ENCODE measurements at places on chromosomes 16 and 17. TPM values are rescaled to one million over a fixed set of nuclear protein-coding genes. Genes with fewer than 3 reads are reported as not detected.
A peak's percentile ranks its signal among the peaks of the same experiment; 100 is the strongest.

DNA sequence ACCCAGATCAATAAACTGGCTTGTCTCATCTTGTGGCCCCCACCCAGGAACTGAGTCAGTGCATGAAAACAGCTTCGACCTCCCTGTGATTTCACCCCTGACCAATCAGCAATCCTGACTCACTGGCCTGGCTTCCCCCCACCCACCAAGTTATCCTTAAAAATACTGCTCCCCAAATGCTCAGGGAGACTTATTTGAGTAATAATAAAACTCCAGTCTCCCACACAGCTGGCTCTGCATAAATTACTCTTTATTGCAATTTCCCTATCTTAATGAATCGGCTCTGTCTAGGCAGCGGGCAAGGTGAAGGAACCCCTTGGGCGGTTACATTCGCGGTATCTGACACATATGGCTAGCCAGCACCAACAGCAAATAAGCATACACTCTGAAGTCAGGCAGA lies 9.8 kb upstream of the RABEP1 start:
- DNase-seq: no peak

DNA sequence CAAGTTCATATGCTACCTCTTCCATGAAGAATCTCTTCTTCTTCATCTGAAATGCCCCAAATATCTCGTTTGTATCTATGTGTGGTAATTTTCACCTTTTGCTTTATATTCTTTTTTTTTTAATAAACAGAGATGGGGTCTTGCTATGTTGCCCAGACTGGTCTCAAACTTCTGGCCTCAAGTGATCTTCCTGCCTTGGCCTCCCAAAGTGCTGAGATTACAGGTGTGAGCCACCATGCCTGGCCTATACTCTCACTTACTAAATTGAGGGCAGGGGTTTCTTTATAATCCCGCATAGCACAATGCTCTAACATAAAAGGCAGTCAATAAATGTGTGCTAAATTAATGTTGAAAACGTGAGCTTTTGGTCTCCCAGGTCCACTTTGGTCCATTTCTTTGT lies 30.6 kb downstream of the RNF43 start:
- no peak for DNase-seq

- no peak for DNase-seq
Observed at GRCh38 chr17:31787857-31788570, 71.0 kb downstream of the COPRS start.

DNA sequence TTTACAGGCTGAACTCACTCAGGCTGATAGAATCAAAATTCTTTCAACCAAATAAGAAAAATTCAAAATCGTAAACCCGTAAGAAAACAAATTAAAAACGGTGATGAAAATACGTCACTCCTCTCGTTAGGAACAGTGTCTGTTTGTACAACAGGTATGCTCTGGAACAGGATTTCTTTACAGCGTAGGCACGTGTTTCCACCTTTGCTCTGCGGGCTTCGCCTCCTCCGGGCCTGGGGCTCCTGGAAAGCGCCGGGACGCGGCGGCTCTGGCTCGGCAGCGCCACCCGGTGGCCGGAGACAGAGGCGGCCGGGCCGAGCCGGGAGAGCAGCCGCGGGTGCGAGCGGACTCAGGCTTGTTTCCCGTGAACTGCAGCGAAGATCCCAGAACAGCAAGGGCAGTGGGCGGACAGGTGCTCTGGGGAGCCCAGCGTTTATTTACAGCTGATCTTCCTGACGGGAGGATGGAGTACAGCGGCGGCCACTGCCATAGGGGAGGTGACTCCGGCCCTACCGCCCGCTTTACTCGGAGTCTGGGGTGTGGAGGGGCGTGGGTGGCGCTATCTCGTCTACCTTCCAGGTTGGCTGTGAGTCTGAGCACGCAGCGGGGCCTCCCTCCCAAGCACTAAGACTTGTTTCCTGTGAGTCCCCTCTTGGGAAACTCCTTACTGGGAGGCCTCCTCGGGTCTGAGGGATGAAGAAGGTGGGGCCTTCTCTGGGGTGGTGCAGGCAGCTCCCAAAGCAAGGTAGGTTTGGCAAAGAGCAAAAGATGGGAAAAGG lies 40.5 kb upstream of the ATP2A3 start:
- peak; percentile 51 for DNase-seq

- DNase-seq: no peak
Observed at GRCh38 chr17:55323518-55324295, 58.9 kb downstream of the HLF start.

The LYRM1 gene
- 25.2 TPM for polyA plus RNA-seq

The BLMH gene
- 39.5 TPM for polyA plus RNA-seq

The MT4 gene
- not detected for polyA plus RNA-seq
